Activated CD4-positive, alpha-beta T cell treated with anti-CD3 and anti-CD28 coated beads for 36 hours (primary cell): ENCODE measurements at places on chromosomes 5 and 9.

- DNase-seq, result no peak
Measured at GRCh38 chr9:125637241-125637640, 69.8 kb downstream of the MAPKAP1 start.

DNA sequence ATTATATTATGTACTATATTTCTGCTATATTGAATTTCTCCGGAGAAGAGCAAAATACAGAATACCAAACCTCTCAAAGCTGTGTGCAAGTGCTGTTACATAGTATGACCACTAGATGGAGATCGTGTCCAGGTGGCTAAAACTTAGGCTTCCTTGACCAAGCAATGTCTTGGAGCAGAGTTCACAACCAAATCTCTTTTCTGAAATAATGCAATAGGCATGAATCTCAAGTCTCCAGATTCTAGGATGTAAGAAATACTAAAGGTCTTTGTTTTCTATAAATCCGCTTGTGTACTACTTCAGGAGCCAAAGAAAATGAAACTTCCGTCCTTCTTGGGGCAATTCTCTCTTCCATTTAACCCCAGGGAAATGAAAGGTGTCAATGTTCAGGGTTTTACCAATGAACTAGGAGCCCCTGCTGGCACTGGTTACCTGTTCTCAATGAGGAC is 181.5 kb upstream of the RAI14 start:
- no peak for DNase-seq

DNA sequence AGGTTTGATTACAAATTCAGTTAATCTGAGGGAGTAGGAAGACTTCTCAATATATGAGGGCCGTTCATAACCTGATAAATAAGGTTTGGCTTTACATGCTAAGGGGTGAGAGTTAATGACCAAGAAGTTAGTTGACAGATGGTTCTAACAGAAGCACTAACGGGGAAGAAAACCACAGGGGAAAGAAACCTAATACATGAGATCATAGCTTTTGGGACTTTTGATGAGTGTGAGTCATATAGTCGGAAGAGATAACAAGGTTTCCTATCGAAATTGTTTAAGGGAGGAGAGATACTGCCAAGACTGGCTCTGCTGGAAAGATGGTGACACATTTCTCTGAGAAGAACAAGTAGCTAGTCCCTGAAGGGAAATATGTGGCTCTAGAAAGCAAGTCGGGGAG is 140.1 kb downstream of the COX7C start:
- no peak for DNase-seq

DNA sequence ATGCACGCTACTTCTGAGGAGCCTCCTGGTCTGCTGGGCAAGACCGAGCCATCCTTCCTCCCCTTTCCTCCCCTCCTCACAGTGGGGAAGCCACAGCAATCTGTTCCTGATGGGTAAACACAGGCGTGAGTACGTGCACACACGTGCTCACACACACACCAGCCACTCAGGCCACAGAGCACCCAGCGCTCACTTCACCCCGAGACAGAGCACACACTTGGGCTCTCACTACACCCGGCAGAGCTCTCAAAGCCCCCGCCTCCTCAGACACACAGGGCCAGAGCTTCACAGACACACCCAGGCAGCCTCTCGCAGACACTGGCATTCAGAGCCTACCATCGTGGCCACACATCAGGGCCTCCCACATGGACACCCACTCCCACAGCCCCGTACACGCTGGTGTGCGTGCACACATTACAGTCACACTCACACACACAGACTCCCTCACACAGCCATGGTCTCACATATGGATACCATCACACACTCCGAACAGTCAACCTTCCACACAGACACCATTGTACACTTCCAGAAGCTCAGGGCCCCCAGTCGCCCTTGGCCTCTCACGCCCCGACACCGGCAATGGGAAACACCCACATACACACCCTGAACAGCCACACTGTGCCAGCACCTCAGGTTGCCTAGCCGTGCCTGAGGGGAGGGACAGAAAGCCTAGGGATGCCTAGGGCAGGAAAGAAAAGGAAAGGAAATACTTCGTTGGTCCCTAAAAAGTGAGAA is 13.5 kb downstream of the CNTFR start:
- no peak for DNase-seq

- DNase-seq, result no peak
Measured at GRCh38 chr9:107274953-107275422, 8.1 kb upstream of the RAD23B start.

DNA sequence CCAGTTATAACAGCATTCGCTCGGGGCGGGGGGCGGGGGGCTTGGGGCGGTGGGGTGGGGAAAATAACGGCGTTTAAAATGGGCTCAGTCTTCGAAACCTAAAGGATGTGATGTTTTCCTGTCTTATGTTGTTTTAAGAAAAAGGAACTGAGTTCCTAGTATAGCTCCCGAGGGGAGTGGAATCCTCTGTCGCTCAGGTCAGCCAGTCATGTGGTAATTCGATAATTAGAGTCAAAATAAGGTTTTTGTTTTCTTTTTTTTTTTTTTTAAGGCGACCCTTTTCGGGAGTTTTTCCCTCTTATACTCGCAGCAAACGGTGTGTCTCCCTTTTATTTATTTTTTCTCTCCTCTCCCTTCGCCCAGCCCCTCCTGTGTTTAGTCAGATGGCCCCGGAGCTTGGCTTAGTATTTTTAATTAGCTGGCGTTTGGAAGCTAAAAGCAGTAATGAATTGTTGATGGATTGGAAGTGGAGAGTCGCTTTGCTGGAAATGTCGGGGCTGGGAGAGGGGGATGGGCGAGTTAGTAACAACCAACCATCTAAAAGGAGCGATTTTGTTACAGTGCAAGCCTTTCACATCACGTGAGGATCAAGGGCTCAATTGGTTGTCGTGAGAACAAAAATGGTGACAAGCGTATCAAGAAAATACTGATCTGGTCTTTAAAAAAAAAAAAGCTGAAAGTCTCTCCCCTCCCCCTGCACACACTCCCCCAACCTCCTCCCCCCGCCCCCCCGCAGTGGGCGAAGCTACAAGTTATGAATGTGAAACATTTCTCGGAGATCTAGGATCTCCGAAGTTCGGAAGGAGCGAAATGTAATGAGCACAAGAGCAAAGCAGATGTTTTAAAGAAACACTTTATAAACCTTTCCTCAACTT is 714 bp upstream of the ZNF608 start:
- DNase-seq, result peak; percentile 7

GRCh38 chr9:83521011-83521410 is 17.2 kb downstream of the FRMD3 start:
- DNase-seq, result no peak

DNA sequence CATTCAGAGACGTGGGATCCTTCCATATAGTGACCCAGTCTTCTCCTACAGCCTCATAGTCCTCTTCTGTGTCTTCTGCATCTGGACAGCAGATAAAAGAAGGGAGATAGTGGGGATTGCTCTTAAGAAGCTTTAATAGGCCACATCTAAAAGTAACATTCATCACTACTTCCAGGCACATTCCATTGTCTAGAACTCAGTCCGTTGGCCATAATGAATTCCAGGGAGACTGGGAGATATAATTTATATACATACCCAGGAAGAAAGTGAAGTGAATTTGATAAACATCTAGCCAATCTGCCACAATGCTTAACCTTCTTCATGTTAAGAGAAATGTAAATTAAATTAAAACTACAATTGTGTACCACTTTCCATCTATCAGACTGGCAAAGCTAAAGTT is 22.5 kb upstream of the GLIPR2 start:
- no peak for DNase-seq

DNA sequence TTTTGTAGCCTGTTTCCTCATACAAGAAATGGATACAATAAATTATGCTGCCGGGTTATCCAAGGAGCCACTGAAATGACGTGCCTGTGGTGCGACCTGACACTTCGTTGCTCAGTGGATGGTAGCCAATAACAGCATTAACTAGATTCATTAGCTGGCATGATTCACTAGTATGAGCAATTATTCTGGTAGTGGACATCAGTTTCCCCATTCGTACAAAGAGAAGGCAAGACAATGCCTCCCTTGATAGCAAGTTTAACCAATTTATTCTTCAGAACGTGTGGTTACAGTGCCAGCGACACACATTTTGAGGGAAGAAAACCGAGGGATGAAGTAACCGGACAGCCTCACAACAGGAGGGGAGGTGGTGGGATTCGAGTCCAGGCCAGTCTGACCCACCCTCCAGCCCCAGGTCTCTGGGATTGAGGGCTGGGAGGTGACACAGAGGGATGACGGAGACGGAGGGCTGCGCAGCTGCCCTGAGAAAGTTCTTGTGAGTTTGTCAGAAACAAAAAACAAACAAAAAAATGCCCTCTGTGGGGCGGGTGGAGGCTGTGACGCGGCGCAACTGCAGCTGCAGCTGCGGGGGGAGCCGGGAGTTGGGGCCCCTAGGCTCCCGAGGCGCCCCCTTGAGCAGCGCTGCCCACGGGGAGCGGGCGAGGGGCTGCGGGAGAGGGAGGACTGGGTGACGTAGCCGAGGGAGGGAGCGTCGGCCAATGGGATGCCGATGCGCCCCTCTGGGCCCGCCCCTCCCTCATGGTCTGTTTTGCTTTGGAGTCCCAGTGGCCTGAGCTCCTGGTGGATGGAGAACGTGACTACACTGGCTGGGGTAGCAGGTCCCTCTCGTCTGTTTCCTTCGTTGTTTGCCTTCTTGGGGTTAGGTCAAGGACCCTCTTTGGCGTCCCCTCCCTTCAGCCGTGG is 10.9 kb downstream of the LHX2 start:
- DNase-seq, result no peak

GRCh38 chr5:151570058-151570457 is 21.1 kb downstream of the FAT2 start:
- no peak for DNase-seq

- DNase-seq, result no peak
Measured at GRCh38 chr5:115329475-115329874, 33.0 kb upstream of the CCDC112 start.

DNA sequence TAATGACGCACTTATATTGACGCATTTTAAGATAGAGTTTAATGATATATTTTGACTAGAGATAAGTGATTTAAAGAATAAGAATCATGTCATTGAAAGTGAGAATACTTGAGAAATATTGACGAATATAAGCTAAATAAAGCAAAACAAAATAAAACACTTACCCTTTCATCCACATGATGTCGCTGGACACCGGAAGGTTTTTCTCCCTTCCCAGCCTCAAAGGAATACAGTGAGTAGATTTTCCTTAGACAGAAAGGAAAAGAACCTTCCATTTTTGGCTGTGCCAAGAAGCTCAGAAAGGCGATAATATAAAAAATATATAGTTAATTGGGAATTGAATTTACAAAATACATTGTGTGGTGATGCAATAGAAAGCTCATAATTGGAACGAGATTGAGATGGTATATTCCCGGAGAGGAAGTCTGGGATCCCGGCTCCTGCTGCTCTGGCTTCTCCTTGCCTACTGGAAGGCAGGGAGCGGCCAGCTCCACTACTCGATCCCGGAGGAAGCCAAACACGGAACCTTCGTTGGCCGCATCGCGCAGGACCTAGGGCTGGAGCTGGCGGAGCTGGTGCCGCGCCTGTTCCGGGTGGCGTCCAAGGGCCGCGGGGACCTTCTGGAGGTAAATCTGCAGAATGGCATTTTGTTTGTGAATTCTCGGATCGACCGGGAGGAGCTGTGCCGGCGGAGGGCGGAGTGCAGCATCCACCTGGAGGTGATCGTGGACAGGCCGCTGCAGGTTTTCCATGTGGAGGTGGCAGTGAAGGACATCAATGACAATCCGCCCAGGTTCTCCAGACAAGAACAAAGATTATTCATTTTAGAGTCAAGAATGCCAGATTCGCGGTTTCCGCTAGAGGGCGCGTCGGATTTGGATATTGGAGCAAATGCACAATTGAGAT is at the start of gene PCDHA5:
TSS of gene PCDHA5 (plus strand) at position 239 of the 906 bp plus-strand sequence.
- peak; percentile 62 for DNase-seq

- DNase-seq, result no peak
Measured at GRCh38 chr5:54766748-54767147, 218.6 kb downstream of the ESM1 start.

DNA sequence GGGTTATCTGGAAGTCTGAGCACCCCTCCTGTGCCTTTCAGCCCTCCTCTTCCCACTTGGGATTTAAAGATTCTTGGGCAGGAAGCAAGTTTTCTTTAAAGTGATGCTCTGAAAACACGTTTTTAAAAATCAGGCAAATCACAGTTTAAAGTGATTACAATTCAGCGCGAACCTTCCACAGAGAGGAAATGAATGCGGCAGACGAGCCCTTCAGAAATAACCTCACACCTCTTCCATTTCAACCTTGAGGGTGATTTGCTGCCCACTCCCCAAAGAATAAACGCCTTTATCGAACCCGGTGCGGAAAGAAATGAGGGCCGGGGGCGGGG is 2.3 kb upstream of the EFNA5 start:
- no peak for DNase-seq

DNA sequence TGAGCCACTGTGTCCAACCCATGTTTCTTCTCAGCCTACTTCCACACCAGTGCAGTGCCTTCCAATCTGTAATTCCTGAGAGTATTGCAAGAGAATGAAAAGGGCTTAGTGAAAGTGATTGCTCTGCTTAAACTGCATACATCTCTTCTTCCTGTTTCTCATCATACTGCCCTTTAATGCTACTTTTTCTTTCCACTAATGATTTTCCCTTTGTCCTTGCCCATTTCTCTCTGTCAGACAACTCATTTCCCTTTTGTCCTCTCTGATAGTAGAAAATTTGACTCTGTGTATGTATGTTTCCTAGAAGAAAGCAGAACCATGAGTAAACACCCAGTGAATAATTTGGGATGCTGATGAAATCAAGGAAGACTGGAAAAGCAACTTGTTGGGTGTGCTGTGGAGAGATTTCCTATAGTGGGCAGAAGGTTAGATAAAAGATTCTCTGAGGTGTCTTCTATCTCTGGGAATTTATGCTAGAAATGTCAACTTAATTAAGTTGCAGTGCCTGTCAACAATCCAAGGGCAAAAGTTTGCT is 102.2 kb upstream of the CHD1 start:
- no peak for DNase-seq

DNA sequence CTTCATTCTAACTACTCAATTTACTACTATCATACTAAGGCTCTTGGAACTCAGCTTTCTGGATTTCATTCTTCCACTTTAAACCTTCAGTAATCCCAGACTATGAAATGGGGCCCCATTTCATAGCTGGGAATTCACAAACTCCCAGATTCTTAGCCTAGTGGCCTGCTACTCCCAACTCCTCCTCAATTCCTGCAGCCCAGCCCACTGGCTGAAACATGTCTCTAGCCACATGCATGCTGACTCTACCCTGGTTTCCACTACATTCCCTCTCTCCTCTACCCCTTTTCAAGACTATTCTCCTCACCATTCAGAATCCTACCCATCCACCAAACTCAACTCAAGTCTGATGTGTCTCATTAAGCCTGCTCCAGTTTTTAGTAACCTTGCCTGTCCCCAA is 370.6 kb downstream of the BNC2 start:
- DNase-seq, result no peak

- DNase-seq, result no peak
Measured at GRCh38 chr5:2751592-2752021, at the start of gene IRX2. Gene IRX2 (minus strand): TSS chr5:2751677. CDS start chr5:2751413, 264 bp downstream.

DNA sequence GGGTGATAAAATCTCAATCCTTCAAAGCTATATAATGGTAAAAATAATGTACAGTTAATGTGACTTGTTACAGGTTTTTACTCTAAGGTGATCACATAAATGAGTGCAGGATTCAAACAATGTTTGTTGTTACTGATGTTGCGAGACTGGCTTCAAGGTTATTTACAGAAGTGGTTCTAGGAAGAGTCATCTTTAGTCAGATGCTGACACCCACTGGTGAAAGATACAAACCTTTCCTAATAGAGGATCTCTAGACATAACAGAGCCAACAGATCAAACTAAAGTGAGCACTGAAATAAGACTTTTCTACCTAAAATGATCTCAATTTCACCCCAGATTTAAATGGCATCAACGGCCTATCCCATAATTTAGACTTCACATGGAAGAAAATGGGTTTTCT is 20.2 kb downstream of the ARSB start:
- no peak for DNase-seq
